Activated CD8-positive, alpha-beta memory T cell treated with anti-CD3 and anti-CD28 coated beads for 4 hours (primary cell): ENCODE measurements at places on chromosomes 3 and 15.

- DNase-seq = no peak
Measured at GRCh38 chr3:177427540-177427939, 230.3 kb upstream of the TBL1XR1 start.

- no peak for DNase-seq
Measured at GRCh38 chr3:11629716-11630115, 14.0 kb downstream of the VGLL4 start.

- no peak for DNase-seq
Measured at GRCh38 chr15:62506217-62506805, 341.2 kb upstream of the C2CD4B start.

- no peak for DNase-seq
Measured at GRCh38 chr15:93899817-93900216, 331.5 kb upstream of the MCTP2 start.

DNA sequence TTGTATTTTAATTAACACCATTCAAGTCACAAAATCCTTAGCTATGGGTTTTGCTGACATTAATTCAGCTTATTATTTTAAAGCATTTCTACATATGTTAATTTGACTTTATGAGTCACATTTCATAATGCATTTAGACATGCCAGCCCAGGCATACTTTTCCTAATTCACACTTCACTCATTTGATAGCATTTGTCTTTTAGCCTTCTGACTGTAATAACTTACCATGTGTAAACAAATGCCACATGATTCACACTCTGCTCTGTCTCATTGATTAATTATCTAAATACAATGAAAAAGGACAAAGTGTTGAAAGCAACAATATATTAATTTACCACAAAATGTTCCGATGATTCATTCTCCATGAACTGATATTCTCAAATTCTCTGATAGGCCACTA lies 927.8 kb upstream of the EPHA6 start:
- no peak for DNase-seq

- DNase-seq = no peak
Measured at GRCh38 chr3:115761927-115762305, 138.6 kb downstream of the GAP43 start.

DNA sequence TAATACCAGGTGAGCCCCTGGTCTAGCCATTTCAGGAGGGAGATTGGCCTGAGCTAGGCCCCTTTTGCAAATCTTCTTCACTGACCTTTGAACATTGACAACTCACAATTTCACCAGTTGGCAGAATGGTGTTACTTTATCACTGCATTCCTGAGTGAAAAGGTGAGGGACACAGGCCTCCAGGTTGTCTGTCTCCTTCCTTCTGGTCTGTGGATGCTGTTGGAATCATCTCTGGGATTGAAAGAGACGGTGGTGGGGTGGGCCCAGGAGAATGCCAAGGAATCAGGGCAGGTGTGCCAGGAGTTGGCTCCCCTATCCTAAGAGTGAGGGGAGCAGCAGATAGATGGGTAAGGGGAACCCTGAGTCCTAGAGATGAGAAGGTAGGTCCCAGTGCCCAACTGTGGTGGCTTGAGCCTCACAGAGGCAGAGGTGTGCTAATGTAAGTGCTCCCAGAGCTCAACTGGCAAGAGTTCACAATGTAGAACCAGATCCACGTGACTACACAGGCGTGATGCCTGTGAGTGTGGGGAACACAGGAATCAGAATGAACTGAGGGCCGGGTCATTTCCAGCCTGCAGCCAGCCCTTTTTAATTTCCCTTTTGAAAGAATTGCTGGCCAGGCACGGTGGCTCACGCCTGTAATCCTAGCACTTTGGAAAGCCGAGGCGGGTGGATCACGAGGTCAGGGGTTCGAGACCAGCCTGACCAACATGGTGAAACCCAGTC lies 11.2 kb downstream of the C3orf62 start:
- no peak for DNase-seq

DNA sequence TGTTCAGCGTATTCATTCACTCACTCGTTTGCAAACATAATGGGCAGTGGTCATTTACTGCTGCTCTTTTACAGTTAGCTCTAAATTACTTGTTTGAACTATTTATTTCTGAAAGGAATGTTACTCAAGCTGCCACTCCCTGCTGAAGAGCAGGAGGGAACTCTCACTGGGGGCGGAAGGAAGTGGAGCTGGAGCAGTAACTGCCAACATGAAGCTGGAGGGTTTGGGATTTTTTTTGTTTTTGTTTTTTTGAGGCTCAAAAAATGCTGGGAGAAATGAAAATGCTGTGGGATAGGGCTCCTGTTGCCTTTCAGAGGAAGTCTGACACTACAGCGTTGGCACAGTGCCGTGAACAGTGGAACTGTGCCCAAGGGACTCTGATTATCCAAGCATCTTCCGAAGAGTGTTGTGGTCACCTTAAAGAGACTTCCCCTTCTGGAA lies 44.1 kb downstream of the SENP2 start:
- DNase-seq = no peak

- no peak for DNase-seq
Measured at GRCh38 chr3:123080864-123081562, 14.2 kb downstream of the PDIA5 start.

DNA sequence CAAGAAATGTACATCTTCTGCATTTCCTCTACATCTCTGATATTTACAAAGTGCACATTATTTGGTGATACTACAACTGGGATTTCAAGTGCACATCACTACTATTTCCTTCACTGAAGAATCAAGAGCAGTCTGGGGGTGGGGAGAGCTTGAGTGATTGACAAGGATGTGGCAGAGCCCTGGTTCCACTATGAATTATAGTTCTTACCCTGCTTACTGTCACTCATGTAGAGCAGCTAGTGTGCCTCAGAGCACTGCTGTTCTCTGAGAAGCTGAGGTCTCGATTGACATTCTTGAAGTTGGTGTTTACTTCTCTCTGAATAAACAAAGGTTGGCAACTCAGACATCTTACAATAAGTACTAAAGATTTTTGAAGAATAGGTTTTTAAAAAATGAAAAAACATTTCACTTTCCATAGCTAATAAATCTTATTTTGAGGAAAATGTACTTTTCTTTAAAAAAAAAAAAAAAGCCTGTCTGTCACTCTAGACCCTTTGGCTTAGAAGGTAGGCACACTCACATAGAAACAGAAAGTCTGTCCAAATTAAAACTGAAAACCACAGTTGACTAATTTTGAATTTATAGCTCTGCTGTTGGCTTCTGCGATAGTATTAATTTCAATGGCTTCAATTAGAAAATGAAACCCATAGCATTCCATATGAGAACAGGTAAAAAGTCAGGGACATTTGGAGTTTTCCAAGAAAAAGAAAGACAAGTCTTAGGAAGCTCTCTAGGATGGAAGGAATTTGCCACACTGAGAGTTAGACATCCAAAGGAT lies 5.6 kb downstream of the GREM1 start:
- DNase-seq = no peak

DNA sequence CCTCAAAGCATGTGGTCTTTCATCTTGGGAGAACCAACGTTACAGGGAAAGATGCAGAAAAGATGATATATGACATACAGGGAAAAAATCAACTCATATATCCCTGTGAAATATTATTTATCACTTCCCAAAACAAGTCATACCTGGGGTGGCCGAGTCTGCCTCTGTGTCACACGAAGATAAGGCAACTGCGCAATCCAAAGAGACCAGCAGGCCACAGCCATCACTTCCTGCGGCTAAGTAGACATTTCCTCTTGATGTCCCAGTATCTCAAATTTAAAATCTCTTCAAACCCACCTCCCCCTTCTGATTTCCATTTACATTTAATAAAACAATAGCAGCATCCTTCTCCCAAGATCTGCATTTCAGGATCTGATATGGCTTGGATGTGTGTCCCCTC lies 71.5 kb downstream of the IGF2BP2 start:
- no peak for DNase-seq

GRCh38 chr15:50355980-50356379 lies 982 bp upstream of the GABPB1 start:
- DNase-seq = no peak

DNA sequence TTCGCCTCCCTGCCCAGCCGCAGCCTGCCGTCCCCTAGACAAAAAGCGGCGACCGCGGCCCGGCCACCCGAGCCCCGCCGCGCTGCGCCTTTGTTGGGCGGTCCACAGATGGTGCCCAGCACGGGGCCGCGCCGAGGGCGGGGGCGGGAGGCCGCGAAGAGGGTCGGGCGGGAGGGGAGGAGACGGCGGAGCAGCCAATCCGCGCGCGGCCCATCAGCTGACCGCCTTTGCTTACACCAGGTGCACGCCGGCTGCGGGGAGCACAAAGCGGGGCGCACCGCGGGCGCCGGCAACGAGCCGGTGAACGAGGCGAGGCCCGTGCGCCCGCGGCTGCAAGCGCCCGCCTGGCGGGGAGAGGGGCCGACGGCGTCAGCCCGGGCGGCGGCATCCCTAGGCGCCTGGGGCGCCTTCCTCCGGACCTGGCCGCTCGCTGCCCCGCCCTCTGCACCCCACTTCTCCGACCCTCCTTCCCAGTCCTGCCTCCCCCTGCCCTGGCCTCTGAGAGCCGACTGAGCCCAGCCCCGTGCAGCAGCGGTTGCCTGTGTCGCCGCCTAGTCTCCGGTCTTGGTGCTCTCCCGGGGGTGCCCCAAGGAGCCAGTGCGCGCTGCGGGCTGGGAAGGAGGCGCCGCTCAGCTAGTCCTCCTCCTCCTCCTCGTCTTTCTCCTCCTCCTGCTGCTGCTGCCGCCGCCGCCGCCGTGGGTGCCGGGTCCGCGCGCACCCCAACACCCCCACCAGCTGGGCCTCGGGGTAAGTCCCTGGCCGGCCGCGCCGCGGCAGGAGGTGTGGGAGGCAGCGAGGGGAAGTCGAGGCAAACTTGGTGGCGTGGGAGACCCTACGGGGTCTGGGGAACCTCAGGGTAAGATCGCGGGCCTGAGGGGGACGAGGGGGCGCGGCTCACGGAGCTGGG lies at the start of gene LRRN1:
LRRN1 (plus strand) TSS at position 259 of the 907 bp plus-strand sequence. CDS start 45,211 bp downstream, outside the sequence.
- DNase-seq = peak; percentile 5

DNA sequence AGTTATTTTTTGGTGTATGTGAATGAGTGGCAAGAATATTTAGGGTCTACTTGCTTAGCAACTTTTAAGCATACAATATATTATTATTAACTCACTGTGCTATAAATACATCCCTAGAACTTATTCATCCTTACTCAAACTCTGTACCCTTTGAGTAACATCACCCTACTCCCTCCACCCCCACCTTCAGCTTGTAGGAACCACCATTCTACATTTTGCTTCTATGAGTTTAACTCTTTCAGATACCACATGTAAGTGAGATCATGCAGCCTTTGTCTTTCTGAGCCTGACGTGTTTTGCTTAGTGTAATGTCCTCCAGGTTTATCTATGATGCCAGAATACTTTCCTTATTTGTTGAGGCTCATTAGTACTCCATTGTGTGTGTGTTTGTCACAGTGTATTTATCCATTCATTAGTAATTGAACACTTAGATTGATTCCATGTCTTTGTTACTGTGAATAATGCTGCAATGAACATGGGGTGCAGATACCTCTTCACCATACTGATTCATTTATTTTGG lies 526.9 kb downstream of the PYDC2 start:
- DNase-seq = no peak

GRCh38 chr3:105274958-105275357 lies 91.8 kb upstream of the ALCAM start:
- DNase-seq = no peak

GRCh38 chr3:141330718-141331376 lies 37.5 kb upstream of the ZBTB38 start:
- DNase-seq = no peak

- no peak for DNase-seq
Measured at GRCh38 chr3:63151897-63152296, 126.2 kb upstream of the SYNPR start.

GRCh38 chr3:50435371-50436113 lies 67.9 kb downstream of the CACNA2D2 start:
- no peak for DNase-seq

DNA sequence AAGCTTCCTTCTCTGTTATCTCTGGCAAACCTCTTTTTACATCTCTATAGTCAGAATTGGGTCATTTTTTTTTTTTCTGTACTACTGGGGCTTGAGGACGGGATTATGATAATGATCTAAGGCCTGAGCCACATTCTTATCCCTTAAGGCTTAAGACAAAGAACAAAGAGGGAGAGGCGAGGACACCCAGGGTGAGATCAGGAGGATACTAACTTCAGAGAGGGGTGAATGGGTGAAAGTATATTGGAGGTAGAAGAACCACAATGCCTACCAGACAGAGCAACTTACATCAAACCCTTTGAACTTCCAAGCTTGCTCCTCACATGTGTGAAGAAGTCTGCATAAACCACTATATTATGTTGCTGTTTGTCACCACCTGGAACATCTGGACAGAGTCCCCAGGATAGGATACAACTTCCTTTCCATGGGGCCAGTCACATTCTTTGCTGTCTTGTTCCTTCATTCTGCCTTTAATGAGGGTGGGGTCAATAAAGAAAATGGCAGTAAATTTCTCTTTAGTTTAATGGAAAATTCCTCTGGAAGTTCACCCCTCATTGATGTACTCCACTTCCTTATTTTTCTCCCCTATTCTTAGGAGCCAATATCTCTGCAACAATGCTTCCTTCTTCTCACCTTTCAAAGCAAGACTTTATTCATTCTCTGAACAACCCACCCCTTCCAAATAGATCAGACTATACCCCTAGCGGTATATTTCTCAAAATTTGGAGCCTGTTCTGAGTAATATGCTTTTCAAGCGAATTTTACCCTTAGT lies 9.1 kb upstream of the PDCD6IP start:
- no peak for DNase-seq
